ENCODE measurements at places on chromosomes 16 and 17. TPM values are rescaled to one million over a fixed set of nuclear protein-coding genes. Genes with fewer than 3 reads are reported as not detected.

DNA sequence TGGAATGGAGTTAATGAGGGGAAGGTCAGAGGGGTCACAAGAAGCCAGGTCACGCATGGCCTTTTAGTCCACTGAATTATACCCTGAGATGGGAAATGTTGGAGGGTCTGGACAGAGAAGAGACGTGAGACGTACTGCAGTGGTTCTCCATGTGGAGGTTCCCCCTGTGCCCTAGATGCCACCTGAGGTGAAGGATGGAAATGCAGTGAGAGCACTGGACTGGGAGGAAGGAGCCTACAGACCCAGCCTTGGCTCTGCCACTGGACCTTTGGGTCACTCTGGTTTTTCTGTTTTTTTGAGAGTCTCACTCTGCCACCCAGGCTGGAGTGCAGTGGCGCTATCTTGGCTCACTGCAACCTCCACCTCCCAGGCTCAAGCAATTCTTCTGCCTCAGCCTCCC, 1.8 kb upstream of the PLSCR3 start:
- H3K4me1 ChIP-seq = peaks cover 22% of the 10 kb centered on the region
- H3K36me3 ChIP-seq = peaks cover 9% of the 10 kb centered on the region
- no peak overlapping the region for H3K4me3 ChIP-seq
- no peak for DNase-seq
- no peak overlapping the region for H3K27ac ChIP-seq

GRCh38 chr16:11333010-11333409, 12.2 kb upstream of the RMI2 start:
- peaks cover 18% of the 10 kb centered on the region for H3K4me1 ChIP-seq
- no peaks in the 10 kb centered on the region for H3K27me3 ChIP-seq
- no peaks in the 10 kb centered on the region for H3K36me3 ChIP-seq
- no peak for DNase-seq

DNA sequence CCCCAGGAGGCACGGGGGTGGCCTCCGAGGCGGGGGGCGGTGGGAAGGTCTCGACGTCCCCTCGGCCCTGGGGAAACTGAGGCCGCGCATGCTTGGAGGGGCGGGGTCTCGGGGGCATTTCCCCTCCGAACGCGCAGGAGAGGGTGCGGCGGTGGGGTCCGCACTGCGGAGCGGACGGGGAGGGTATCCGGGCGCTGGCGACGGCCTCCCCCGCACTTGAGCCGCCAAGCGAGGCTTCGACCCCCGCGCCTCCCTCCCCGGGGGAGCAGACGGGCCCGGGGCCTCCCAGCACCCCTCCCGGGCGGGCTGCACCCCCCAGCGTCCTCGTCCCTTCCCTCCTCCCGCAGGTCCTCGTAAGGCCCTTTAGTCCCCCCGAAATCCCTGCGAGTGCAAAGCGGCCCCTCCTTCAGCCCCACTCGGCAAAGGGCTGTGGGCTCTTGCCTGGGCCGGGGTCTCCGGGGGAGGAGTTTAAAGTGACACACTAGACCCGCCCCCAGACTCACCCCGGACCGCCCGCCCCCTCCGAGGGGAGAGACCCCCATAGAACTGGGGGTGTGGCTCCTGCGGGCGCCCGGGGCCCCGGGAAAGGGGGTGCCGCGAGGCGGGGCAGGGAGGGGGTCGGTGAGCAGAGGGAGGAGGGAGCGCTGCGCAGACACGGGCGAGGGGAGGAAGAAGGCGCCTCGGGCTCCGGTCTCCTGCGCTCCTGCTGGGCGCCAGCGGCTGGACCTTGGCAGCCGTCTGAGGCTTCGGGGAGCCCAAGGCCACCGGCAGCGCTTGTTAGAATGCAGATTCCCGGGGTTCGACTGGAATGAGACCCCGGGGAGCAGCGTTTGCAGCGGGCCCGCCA, 632 bp downstream of the BAIAP3 start:
- no peak for DNase-seq
- no peak overlapping the region for H3K27ac ChIP-seq
- peak overlapping the region; percentile 54 for H3K4me3 ChIP-seq
- H3K4me1 ChIP-seq = peaks cover 34% of the 10 kb centered on the region
- no peaks in the 10 kb centered on the region for H3K36me3 ChIP-seq

DNA sequence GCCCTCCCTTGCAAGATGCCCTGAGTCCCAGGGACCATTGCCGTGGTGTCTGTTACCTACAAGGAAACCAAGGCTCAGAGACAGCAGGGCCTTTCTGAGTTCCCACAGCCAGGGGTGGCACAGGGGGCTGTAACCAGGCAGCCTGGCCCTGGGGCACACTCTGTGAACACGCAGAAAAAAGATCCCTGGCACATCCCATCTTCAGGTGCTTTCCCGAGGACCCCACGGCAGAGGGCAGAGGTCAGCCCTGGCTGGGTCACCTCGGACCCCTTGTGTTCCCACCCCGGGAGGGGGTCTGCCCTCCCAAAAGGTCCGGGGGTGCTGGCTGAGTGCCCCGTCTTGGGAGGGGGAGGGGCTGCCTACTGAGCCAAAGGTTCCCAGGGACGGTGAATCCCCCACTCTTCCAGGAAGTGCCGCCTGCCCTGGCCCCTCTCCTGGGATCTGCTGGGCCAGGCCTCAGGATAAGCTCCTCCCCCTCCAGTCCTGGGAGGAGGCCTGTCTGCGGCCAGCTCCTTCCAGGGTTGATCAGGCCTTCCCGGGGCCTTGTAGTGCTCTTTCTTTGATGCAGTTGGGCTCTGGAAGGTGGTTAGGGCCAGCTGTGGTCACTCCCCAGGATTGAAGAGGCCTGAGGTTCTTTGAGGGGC, 8.1 kb downstream of the GLIS2 start:
- H3K36me3 ChIP-seq = no peaks in the 10 kb centered on the region
- DNase-seq = peak; percentile 71
- peak overlapping the region; percentile 15 for H3K4me3 ChIP-seq
- peak overlapping the region; percentile 85 for H3K27ac ChIP-seq

GRCh38 chr17:155576-155975, 18.2 kb downstream of the SCGB1C2 start:
- peaks cover 7% of the 10 kb centered on the region for H3K36me3 ChIP-seq
- peak; percentile 28 for DNase-seq
- H3K4me1 ChIP-seq = no peaks in the 10 kb centered on the region
- no peak overlapping the region for H3K27ac ChIP-seq
- no peaks in the 10 kb centered on the region for H3K27me3 ChIP-seq

GRCh38 chr17:45578516-45579455, 88.3 kb upstream of the PLEKHM1 start:
- H3K27me3 ChIP-seq = no peaks in the 10 kb centered on the region
- DNase-seq = no peak
- H3K4me1 ChIP-seq = peaks cover 19% of the 10 kb centered on the region
- no peak overlapping the region for H3K4me3 ChIP-seq

Gene CDK3
- 8.4 TPM for total RNA-seq

DNA sequence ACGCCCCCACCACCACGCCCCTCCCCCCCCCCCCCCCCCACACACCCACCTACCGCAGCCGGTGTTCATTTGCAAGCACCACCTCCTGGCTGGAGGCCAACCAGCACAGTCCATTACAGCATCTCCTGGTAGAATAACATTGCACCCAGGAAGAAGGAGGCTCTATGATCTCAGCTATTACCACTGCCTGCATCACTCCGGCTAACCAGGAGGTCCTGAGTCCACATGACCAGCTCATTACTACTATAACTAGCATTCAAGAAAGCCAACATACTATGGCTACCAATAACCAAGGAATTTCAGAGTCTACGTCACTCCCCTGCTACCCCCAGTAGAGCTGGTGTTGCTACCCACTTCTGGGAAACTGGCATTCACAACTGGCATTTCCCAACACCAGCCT, 81.1 kb upstream of the ALOX12 start:
- no peak overlapping the region for H3K4me3 ChIP-seq
- H3K27me3 ChIP-seq = peaks cover 5% of the 10 kb centered on the region
- H3K4me1 ChIP-seq = peaks cover 10% of the 10 kb centered on the region
- H3K36me3 ChIP-seq = no peaks in the 10 kb centered on the region

DNA sequence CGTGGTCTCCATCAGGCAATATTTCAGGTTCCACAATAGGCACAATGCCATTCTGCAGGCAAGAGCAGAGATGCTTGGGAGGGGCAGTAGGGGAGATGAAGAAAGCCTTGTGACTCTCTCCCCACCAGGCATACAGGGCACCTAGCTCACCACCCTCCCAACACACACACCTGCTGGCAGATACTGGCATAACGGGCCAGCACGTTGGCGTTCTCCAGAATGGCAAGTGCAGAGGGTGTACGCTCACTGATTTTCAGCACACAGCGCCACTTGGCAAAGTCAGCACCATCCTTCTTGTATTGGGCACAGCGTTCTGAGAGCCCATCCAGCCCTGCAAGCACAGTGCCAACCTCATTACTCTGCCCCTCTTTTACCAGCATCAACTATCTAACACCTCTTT, 2.2 kb downstream of the ALDOC start:
- H3K4me3 ChIP-seq = no peak overlapping the region
- DNase-seq = no peak

DNA sequence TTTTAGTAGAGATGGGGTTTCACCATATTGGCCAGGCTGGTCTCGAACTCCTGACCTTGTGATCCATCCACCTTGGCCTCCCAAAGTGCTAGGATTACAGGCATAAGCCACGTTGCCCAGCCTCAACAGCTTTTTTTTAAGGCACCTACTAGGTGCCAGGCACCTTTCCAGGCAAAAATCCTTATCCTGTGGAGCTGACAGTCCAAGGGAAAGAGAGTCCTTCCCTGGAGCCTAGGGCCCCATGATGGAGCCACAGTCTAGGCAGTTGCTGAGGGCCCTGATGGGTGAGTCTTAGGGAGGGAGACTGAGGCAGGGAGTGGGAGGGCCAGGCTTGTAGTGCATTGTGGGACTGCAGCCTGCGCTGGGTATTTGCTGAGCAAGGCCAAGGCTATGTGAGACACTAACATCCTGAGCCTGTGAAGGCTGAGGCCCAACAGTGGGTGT, 79.6 kb upstream of the TOB1 start:
- H3K27ac ChIP-seq = no peak overlapping the region
- no peak overlapping the region for H3K4me3 ChIP-seq
- no peak for DNase-seq
- H3K27me3 ChIP-seq = no peaks in the 10 kb centered on the region

- DNase-seq = peak; percentile 53
- H3K36me3 ChIP-seq = no peaks in the 10 kb centered on the region
- H3K4me1 ChIP-seq = peaks cover 29% of the 10 kb centered on the region
- H3K27ac ChIP-seq = peak overlapping the region; percentile 71
- no peak overlapping the region for H3K4me3 ChIP-seq
Measured at GRCh38 chr17:64441772-64442540, 7.0 kb upstream of the MILR1 start.

Gene KRT15
- total RNA-seq = 9.0 TPM

DNA sequence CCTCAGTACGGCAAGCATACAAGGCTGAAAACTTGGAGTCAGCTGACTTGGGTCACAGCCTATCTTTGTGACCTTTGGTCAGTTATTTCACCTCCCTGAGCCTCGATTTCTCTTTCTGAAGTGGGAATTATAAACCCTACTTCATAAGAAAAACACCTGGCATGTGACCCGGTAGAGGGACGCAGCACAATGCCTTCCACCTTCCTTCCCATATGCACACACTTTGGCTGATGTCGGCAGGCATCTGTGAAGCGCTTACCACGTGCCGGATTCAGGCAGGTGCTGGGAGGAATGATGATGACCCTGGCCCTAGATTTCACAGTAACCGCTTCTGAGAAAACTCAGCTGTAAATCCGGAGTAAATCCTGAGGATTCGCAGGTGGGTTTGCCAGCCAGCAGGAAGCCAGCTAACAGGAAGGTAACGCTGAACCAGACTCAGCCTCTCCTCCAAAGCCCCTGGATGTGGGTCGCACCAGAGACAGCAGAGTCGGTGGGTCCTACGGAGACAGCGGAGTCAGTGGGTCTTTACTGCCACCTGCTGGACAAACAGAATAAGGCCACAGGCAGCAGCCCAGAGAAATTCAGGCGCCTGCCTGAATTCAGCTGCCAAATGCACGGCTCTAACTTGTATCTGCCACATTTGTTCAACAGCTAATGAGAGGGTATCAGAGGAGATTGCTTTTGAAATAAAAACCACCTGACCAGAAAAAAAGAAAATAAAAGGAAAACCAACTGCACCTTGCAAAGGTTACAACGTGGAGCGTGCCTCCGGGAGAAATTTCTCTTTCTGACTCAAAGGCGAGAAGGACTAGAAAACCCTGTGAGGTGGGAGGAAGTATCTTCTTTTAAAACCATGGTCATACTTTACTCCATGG, 16.6 kb downstream of the COPRS start:
- no peaks in the 10 kb centered on the region for H3K27me3 ChIP-seq
- peak; percentile 58 for DNase-seq
- peaks cover 21% of the 10 kb centered on the region for H3K4me1 ChIP-seq
- peak overlapping the region; percentile 32 for H3K4me3 ChIP-seq
- H3K36me3 ChIP-seq = no peaks in the 10 kb centered on the region
- H3K27ac ChIP-seq = peak overlapping the region; percentile 44

Gene FBXO39
- total RNA-seq = not detected

Gene NSRP1
- total RNA-seq = 33.1 TPM

GRCh38 chr17:29825604-29826003, 104.4 kb downstream of the SSH2 start:
- H3K4me1 ChIP-seq = no peaks in the 10 kb centered on the region
- H3K4me3 ChIP-seq = no peak overlapping the region
- peak overlapping the region; percentile 51 for H3K27ac ChIP-seq
- no peak for DNase-seq

- H3K36me3 ChIP-seq = peaks cover 9% of the 10 kb centered on the region
- peak overlapping the region; percentile 64 for H3K27ac ChIP-seq
- peaks cover 56% of the 10 kb centered on the region for H3K4me1 ChIP-seq
- no peak overlapping the region for H3K4me3 ChIP-seq
- no peak for DNase-seq
- no peaks in the 10 kb centered on the region for H3K27me3 ChIP-seq
Measured at GRCh38 chr16:87471278-87472141, 21.3 kb downstream of the ZCCHC14 start.

Gene ZPBP2
- not detected for total RNA-seq

DNA sequence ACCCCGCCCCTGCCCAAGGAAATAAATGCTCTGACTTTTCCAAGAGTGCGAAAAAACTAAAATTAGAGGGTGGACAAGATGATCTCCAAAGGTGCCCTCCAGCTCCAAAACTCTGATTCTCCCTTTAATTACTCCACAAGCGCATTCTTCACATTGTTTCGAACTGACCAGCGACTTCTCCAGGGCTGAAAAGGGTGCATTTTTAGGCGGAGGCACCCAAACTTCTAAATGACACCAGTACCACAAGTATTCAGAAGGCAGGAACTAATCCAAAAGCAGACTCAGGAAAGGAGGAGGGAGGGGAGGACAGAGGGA, 750 bp downstream of the ZFHX3 start:
- H3K27me3 ChIP-seq = no peaks in the 10 kb centered on the region
- peaks cover 77% of the 10 kb centered on the region for H3K4me1 ChIP-seq
- H3K36me3 ChIP-seq = no peaks in the 10 kb centered on the region
- H3K4me3 ChIP-seq = peak overlapping the region; percentile 79

- no peak for DNase-seq
- peaks cover 74% of the 10 kb centered on the region for H3K36me3 ChIP-seq
- no peak overlapping the region for H3K4me3 ChIP-seq
- peaks cover 95% of the 10 kb centered on the region for H3K4me1 ChIP-seq
- H3K27ac ChIP-seq = no peak overlapping the region
Measured at GRCh38 chr16:9107025-9107970, 15.9 kb downstream of the HAPSTR1 start.

DNA sequence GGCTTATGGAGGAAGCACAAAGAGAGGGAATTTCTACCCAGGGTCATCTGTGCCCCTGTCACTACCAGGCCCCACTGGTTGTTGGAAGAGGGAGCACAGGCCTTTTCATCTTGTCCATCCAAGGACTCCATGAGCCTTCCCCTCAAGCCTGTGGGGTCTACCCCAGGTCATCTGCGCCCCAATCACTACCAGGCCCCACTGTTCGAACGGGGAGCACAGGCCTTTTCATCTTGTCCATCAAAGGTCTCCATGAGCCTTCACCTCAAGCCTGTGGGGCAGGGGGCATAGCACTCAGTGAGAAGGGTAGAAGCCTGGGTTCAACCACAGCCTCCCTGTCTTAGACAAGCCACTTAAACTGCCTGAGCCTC, 101.5 kb upstream of the CDH5 start:
- H3K4me1 ChIP-seq = peaks cover 18% of the 10 kb centered on the region
- H3K36me3 ChIP-seq = no peaks in the 10 kb centered on the region
- H3K4me3 ChIP-seq = no peak overlapping the region
- H3K27me3 ChIP-seq = no peaks in the 10 kb centered on the region
- no peak for DNase-seq
